HFFc6 (cell line): ENCODE measurements at places on chromosomes 3 and 15. TPM values are rescaled to one million over a fixed set of nuclear protein-coding genes. Genes with fewer than 3 reads are reported as not detected.

Gene CYP8B1
- not detected in 3 replicates for total RNA-seq

Gene CFAP92
- not detected in 3 replicates for total RNA-seq

Gene FBN1
- 594 to 717 TPM (median 711 TPM) in 3 replicates for total RNA-seq

Gene CCR8
- total RNA-seq, result not detected in 3 replicates

Gene ITPKA
- 1.6 to 2.6 TPM (median 2.2 TPM) in 3 replicates for total RNA-seq

Gene TERC
- 9.7 to 27.4 TPM (median 23.7 TPM) in 3 replicates for total RNA-seq

Gene GPR27
- not detected in 3 replicates for total RNA-seq

Gene CATSPER2
- total RNA-seq, result 0.79 to 2.6 TPM (median 1.4 TPM) in 3 replicates
